Stimulated activated CD8-positive, alpha-beta memory T cell treated with anti-CD3 and anti-CD28 coated beads, Interleukin-15, amount 100 ng/mL, for 4 hours (primary cell): ENCODE measurements at places on chromosomes 3 and 15.

GRCh38 chr15:58777107-58777506 lies 6.0 kb downstream of the MINDY2 start:
- DNase-seq: no peak

DNA sequence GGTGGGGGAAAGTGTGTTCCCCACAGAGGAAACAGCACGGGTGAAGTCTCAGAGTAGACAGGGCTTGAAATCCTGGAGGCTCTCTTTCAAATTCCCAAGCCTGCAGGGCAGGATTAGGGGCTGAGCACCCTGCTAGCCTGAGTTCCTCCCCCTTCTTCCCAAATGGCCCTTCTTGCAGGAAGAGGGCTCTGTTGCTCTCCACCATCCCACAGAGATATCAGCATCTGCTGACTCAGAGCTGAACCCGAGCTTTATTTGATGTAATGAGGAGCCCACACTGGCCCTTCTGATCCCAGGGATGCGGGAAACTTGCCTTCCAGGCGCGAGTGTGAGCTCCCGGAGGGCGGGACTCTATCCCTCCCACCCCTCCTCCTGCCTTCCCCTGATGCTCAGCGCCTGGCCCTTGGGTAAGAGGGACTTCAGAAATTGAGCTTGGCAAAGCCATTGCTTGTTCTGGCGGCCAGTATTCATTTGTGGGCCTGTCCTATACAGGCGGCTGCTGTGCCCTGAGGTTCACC lies 1.4 kb upstream of the STRA6 start:
- DNase-seq: no peak

- no peak for DNase-seq
Measured at GRCh38 chr15:89362203-89363101, 27.8 kb upstream of the POLG start.

GRCh38 chr15:83208367-83208661 lies 691 bp upstream of the HDGFL3 start:
- DNase-seq: no peak

DNA sequence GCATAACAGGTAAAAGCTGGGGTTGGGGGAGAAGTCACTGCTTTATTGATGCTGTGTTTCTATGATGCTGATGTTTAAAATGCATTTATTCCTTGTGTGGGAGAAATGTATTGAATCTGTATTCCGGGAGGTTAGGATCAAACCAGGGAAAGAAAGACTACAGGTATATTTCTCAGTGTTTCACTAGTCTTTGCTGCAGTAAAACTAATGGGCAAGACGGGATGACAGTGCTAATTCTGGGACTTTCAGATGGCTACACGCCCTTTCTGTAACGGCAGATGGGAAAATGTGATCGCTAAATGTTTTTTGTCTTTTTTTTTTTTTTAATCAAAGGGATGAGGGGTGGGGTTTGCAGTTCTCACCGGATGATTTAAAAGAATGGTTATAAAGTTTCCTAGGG lies 393 bp downstream of the CNTN6 start:
- DNase-seq: no peak

- no peak for DNase-seq
Measured at GRCh38 chr3:61967937-61968336, 405.4 kb downstream of the FEZF2 start.

DNA sequence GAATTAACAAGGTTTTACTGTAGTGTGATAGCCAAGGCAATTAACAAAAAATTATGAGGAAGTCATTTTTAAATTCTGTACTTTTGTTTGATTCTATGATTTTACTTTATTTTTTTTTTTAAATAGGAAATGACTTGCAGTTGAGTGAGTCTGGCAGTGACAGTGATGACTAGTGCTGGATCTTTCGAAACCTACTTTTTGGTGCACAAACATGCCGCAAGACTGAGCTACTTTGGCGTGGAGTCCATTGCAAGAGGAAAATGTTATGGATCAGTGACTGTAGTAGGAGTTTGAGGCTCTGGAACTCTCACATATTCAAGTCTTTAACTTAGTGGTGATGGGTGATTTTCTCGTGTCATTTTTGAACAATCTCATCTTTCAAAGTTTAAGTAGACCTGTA lies 11.6 kb downstream of the EAF1 start:
- DNase-seq: no peak

DNA sequence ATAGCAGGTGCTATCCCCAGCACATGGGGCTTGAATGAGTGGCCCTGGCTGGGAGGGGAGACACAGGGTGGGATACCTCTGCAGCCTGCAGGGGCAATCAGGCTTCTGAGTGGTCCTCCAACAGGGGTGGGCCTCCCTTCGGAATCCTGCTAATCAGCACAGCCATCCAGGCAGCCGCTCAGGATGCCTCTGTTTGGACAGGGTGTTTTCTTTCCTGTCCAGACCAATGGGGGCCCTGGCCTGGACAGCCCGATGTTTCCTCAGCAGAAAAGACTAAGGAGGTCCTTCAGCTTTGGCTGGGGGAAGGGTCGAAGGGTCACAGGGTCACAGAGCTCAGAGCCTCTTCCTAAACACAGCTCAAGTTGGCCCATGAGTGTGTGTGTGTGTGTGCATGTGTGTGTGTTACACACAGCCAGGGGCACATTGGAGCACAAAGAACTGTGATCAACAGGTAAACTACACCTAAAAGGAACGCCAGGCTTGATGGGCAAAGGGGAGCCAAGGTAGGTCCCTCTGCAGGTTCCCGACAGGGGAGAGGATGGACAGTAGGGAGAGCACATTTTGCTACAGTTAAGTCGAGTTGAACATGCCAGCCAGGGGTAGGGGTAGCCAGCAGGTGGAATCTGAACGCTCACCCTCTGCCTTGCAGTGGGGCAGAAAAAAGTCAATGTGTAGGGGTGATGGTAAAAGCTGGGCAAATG lies 1.1 kb upstream of the HAPLN3 start:
- no peak for DNase-seq

- DNase-seq: no peak
Measured at GRCh38 chr3:158339638-158340037, 229.7 kb downstream of the RSRC1 start.

DNA sequence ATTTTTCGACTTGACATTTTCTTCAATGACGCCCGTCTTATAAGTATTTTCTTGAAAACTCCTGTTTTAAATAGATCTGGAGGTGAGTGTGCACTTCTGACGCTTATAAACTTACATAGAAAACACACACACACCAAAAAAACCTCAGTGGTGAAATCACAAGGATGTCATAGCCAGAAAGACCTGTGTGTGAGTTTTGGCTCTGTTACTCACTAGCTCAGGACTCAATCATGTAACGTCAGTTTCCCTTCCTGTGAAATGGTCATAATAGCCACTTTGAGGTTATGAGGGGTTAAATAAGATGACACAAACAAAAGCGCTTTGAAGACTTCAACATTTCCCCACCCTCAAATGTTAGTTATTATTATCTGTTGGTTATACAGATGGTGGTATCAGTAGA lies 1.8 kb downstream of the IL20RB start:
- DNase-seq: no peak
